Skeletal muscle tissue (tissue), 5 donors: ENCODE measurements at places on chromosomes 7 and 10. TPM values are rescaled to one million over a fixed set of nuclear protein-coding genes. Genes with fewer than 3 reads are reported as not detected.

Gene ZNF117
- total RNA-seq, result 9.9 TPM

Gene CHRM2
- 0.52 TPM for total RNA-seq

Gene UNC5B
- total RNA-seq, result 6.3 TPM

Gene IFIT2
- 6.8 TPM for total RNA-seq
